ENCODE measurements at places on chromosomes 5 and 9.
A peak's percentile ranks its signal among the peaks of the same experiment; 100 is the strongest.

GRCh38 chr5:180135128-180135955, 63.8 kb upstream of the RNF130 start:
- DNase-seq, result no peak

- DNase-seq, result no peak
Measured at GRCh38 chr5:168226012-168226411, 65.4 kb upstream of the WWC1 start.

GRCh38 chr9:126454215-126454614, 127.6 kb downstream of the MVB12B start:
- DNase-seq, result no peak

DNA sequence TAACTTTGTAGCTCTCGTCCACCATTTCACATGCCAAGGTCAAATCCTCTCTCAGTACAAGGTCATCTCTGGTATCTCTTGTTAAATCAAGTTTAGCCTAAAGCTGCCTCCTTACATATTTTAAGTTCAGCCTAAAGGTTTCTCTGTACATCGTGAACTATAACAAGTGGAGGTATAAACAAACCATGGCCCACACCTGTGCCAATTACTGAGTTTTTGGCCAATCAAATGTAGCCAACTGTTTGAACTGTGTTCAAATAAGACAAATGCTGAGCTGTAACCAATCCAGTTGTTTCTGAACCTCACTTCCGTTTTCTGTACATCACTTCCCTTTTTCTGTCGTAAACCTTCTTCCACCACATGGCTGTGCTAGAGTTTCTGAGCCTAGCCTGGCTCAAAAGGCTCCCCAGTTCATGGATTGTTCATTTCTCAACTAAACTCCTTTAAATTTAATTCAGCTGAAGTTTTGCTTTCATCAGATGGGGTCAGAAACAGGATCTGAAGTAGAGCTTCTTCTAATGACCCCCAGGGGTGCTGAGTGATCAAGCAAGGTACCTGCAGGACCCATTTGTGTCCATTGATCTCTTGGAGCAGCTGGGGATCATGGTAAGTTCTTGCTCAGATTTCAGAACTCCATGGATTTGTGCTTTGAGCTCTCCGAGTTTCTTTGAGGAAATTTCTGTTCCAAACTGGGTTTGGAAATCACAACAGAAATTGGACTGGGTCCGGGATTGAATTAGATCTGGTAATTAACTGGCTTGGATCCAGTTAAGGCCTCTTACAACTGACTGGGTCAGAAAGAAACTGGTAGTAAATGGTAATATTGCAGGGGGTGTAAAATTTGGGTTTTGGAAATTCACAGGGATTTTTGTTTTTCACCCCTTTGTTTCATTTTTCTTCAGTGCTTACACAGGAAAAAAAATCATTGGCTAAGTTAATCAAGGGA, 11.0 kb upstream of the NANS start:
- DNase-seq, result peak; percentile 29

DNA sequence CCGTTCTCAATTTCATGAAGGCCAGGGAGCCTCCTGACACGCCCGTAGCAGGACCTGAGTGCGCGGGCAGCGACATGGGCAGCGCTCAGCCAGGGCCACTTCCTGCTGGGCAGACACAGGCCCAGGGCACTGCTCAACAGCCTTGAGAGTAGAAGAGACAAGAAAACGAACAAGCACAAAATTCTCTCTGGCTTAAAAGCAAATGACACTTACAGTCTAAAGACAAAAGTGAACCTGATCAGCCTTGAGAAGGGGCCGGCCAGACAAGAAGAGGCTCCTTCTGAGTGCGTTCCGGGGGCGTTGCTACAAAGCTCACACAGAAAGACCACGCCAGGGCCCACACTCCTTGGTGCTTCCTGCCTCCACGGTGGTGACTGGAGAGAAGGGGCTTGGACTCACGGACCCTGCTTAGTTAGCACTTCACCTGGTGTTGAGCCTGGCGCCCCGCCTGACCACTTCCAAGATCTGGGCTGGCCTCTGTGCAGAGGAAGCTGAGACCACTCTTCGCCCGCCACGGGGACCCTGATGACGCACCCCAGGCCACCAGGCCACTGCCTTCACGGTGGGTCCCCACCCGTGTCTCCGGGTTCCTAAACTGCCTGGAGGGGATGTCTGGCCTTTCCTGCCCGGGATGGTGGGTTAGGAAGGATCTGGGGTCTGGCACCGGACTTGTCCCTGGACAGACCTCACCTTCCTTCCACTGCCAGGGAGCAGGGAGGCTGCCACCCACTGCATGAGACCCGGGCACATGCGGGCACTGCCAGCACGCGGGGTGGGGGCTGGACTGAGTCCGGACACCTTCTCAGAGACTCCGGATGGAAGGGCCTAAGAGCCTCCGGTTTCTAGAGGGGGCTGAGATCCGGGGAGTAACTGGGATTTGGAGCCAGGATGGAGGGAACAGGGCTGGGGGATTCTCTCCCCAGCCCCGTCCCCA, 1.3 kb downstream of the SLC12A7 start:
- DNase-seq, result no peak

GRCh38 chr5:45648744-45649143, 47.4 kb downstream of the HCN1 start:
- no peak for DNase-seq

DNA sequence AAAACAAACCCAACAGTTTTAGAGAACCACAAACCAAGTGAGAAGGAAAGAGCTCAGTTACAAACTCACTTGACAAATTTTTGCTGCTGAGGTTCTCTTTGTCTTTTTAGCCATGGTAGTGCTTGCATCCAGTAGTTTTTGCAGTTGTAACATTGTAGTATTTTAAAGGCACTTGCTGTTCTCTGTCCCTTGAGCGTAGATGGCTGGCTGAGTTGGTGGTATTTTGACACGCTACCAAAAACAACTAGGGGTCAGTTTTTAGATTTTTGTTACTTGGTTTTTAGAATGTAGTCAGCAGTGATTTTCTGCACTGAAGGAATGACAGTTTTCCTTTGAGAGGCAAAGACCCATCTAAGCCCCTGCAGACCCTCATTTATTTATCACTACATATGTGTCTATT, 58.0 kb downstream of the TLE4 start:
- no peak for DNase-seq

DNA sequence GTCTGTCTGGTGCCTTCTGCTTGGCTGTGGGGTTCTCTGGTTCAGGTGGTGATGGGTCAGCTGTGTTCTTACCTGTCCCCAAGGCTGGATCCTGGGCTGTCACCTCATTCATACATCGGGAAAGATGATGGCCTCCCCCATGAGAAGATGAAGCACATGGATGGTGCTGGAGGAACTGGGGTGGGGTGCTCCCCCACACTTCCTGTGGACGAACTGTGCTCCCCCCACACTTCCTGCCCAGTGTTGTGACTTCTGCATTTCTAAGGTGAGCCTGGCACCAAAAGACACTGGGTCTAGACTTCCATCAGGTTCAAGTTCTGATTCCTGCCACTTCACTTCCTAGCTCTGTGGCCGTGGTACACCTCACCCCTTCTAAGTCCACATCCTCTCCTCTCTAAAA, 4.3 kb upstream of the SURF6 start:
- no peak for DNase-seq

DNA sequence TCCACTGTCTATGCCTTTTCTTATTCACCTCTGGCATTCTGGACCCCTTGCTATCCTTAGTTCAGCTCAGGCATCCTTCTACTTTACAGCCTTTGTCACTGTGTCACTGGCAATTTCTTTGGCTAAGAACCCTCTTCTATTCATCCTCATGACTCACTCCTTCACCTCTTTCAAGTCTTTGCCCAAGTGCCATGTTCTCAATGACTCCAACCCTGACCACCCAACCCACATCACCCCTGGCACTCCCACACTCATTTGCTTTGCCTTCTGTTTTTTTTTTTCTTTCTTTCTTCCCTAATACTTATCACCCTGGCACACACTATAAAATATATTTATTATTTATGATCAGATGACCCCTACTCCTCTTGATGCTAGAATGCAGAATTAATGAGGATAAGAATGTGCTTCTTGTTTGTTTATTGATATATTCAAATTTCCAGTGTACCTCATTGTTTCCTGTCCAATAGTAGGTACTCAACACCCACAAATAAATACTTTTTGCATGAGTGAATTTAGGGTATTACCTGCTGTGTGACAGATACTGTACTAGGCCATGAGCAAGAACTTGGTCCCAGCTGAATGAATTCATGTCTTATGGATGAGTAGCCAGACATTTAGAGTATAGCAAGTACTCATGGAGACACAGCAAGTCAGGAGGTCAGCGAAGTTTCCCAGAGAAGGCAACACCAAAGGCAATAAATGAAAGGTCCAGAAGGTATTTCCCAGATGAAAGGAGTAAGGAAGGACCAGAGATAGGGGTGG, 236.1 kb downstream of the PAPPA start:
- no peak for DNase-seq
